GM19239 (cell line): ENCODE measurements at places on chromosomes 4 and X.

- no peak for DNase-seq
Measured at GRCh38 chr4:156672492-156673305, 298.9 kb downstream of the PDGFC start.

DNA sequence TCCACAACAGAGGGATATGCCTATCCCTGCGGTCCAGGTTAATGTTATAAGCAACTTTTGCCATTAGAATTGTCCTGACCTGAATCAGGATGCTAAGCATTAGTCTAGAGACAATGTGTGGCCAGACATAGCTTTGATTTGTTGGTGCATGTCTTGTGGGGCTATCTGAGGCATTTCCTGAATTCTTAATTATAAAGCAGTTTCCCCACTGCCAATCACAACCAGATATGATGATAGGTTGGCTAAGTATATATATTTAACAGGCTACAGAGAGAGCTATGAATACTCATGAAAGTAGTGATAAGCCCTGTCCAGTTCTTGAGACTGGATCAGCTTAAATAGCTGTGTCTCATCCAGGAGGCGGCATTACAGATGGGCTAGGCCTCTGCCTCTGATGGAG is 37.8 kb upstream of the ZNF81 start:
- DNase-seq, result no peak

GRCh38 chrX:154802947-154803346 is 2.3 kb downstream of the MPP1 start:
- DNase-seq, result no peak

DNA sequence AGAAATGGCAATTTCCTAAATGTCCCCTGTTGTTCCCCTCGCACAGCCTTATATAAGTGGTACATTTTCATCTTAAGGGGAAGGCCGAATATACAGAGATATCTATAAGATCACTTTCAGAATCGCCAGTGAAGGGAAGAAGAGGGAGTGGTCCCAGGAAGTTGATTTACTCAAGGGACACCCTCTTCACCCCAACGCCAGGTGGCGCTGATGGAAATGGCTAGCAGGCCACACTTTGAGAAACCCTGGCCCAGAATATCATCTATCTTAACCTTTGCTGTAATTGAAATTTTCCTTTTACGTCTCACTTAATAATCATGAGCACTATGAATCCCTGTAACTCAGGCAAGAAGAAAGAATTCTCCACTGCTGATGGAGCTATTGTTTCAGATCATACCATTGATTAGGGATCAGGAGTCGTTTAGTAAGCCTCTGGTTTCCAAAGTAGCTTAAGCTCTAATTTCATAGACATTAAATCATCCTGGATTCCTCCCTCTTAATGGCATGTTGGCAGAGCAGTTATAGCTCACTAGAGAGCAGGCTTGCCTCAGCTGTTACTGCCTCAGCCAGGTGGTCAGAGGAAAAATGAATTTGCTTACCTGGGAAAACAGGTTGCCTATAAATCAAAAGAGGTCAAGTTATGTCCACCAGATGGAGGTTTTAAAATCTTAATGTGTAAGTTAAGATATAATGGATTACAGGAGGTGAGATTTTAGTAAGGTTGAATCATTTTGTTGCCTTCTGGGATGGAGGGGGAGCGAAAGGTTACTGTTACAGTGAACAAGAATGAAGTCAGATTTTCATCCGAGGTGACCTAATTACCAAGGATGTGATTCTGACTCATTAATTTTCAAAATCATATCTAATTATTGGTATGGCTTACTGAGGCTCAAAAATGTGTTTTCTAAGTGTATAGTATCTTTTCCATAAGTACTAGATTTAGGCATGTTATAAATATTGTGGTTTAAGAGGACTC is 941.2 kb upstream of the TENM3 start:
- DNase-seq, result peak; percentile 4

DNA sequence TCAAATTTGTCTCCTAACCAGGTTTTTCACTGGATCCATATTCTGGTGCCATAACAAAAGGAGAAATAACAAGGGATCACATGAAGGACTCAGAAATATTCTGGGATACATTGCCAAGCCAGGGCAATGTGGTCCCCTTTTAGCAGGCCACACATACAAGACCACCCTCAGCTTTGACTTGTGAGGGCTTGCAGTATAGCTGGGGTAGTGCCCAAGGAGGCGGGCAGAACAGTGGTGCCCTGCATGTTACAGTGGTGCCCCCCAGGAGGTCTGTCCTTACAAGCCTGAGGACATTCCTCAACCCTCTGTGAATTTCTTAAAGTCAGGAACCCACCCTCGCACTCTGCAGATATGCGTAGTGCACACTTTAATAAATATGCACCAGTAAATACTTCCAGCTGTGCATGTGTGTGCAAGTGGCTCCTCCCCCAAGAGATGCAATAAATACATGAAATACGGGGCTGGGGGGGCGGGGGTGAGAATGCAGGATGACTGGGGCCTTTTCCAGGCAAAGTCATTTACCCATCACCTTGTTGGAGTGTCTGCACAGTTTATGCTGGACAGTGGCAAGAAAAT is 34.4 kb upstream of the TBL1X start:
- DNase-seq, result no peak

DNA sequence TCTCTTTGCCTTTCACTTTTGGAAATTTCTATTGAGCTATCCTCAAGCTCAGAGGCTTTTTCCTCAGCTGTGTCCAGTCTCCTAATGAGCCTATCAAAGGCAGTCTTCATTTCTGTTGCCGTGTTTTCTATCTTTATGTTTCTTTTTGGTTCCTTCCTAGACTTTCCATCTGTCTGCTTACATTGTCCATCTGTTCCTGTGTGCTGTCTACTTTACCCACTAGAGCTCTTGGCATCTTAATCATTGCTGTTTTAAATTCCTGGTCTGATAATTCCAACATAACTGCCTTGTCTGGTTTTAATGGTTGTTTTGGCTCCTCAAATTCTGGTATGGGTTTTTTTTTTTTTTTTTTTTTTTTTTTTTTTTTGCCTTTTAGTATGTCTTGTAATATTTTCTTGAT is 9.3 kb upstream of the PDE6B start:
- no peak for DNase-seq

DNA sequence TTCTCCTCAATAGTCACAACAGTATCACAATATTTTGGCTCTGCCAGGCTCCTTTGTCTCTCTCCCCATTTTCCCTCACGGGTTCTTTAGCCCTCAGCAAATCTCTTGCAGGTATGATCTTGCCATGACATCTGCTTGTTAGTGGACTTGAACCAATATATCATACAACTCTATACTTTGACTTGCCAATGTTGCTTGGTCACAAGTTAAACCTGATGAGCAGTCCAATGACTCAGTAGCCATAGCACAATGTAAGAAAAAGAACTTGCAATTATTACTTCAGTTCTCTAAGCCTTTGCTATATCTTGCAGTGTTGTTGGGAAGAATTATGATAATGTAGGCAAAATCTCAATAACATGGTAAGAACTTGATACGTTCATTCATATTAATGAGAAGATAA is 174.6 kb upstream of the NRK start:
- DNase-seq, result no peak

DNA sequence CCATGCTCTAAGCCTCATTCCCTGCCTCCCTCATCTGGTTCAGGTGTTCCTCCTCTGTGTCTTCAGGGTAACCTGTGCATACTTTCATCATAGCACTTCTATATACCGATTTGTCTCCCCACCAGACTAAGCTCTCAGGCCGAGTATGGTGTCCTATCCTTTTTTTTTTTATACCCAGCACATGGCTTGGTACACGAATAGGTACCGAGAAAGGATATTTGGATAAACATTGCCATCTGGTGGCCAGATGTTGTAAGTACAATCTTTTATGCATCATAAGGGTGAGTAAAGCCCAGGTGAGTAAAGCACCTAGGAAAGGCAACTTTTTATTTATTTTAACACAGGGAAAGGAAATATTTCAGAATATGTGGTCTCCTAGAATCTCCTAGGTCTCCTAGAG is 68.4 kb downstream of the MID2 start:
- peak; percentile 6 for DNase-seq

GRCh38 chr4:72340803-72341431 is 228.1 kb downstream of the ADAMTS3 start:
- DNase-seq, result no peak
